ENCODE measurements at places on chromosomes 6 and 20.

DNA sequence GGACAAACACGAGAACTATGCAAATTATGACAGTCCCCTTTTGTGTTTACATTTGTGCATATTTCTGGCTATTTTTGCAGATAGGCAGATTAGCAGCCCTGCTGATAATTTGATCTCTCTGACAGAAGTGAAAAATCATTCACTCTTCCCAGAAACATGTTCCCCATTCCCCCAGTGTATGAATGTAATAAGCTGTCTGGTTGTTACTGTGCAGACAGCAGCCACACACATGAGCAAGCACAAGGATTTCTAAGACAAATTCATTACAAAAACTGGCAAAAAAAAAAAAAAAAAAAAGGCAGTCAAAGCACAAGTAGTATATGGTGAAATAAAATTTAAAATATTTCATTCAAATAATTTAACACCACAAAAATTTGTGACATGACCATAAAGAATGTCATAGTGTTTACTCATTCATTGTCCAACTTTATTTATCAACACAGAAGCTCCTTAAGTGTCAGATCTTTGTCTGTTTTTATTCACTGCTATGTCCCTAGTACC lies 95.5 kb upstream of the VGLL2 start:
- no peak for DNase-seq

DNA sequence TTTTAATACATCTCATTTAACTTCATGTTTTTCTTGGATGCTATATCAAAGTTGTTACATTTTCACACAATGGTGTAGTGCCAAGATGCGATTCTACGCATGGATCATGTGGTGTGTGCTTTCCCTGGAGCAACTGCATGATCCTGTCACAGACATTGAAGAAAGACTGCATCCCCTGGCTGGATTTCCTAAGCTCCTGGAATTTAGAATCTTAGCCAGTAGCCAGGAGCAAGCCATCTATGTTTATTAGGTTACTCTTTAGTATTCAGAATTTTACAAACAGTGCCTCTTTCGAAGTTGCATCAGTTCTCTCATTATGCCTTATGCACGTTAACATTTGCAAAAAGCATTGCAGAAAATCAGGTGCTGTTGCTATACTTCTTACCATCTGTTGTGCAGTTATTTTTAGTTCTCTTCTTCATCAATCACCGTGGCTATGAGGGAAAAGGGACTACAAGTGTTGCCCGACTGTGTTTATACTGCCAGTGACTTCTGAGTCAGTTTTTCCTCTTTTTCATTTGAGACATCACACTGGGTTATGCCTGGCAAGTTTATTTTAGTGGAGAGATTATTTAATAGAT lies 584.2 kb downstream of the BCKDHB start:
- DNase-seq = no peak

DNA sequence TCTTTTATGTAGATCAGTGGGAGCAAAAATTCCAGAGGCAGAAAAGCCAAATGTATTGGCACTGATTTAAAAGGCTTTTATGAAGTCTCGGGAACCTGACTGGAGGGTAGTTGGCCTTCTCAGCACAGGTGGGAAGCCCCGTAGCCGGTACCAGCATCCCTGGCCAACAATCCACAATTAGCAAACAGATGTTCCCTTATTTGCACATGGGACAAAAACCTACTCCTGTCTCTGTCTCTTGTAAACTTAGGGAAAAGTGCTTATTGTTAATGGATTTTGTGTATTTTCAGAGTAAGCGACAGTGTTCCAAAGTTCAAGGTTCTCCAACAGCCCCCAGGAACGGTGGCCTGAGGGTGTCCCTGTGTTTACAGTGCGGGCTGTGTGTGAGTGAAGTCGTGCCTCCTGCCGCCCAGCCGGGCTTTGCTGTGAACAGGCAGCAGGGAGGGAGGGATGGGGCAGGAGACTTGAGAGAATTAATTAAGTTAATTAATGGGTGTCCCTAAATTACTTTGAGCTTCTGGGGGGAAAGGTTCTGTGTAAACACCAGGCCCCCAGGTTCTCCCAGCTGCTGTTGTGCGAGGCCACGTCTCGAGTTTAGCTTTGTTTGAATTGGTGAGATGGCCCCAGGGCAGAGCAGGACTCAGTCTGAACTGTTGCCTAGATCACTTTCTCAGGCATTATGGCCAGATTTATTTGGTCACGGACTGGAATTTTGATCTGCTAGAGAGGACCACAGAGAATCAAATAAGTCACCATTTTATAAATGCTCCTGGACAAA lies 3.9 kb downstream of the SYNJ2 start:
- no peak for DNase-seq

DNA sequence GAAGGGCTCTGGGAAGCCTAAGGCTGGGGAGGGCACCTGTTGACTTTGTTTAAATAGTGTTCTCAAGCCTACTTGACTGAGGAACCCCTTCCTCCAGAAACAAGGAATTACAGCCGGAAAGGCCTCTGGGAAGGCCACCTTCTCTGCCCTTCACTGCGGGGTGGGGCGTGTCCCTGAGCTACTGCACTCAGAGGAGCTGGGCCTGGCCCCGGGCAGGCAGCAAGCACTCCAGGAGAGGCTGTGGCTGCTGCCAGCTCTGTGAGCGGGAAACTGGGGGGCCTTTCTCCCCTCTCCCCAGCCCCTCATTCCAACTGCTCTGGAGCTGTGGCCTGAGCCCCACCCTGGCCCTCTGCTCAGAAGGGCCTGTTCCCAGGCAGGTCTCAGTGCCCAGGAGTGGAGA lies 4.0 kb upstream of the OSBPL2 start:
- no peak for DNase-seq

GRCh38 chr20:63073738-63074065 lies 66.9 kb upstream of the BHLHE23 start:
- DNase-seq = no peak

DNA sequence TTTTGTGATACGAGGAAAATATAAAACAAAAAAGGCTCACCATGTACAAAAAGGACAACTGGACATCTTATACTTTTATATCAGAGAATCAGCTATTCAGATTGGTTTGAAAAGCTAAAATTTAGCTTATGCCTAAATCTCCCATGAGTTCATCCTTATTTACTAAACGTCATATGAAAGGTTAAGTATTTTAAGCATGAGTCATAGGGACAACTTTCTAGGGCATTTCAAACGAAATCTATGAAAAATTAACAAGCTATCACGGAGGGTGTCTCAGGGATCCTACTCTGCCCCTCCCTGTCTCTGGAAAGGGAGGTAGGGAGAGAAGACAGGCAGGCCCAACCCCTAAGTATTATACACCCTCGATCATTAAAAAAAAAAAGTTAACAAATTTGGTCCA lies 124.1 kb upstream of the LOC128125822 start:
- DNase-seq = no peak

GRCh38 chr20:40343390-40343789 lies 345.6 kb downstream of the MAFB start:
- no peak for DNase-seq

DNA sequence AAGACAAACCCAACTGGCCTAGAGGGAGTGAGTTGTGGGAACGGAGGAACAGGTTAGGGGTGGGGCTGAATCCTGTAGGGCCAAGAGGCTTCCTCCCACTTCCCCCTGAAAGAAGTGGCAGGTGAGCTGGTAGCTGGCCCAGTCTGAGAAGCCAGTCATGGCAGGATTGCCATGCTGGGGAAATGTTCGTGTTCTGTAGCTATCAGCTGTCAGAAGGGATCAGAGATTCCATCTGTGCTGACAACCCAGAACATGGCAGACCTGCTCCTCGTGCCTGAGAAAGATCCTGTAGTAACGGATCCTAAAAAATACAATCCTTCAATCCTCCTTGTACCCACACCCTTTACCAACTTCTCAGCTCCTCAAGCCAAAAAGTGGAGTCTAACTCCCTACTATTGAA lies 43.0 kb downstream of the BANF2 start:
- no peak for DNase-seq

- no peak for DNase-seq
Measured at GRCh38 chr6:63353286-63353630, 33.5 kb upstream of the LGSN start.

DNA sequence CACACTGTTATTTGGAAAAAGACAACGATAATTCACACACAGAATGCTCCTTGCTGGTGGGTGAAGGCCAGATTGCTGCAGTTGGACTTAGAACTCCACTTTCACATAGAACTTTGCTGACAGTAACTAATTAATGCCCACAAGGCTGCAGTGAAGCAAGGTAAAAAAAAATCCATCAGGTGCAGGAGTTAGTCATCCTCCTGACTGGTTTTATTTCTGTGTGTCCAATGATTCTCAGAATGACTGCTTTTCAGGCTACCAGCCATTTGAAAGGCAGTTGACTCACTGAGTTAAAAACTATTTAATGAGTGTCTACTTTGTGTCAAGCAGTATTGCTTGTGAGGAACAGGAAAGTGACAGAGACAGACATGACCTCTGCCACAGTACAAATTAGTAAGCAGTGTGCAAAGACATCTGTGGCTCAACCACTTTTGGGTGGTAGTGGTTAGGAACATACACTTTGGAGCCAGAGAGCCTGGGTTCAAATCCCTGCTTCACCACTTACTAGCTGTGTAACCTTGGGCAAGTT lies 41.9 kb downstream of the ELOVL5 start:
- no peak for DNase-seq

- DNase-seq = no peak
Measured at GRCh38 chr6:137711972-137712371, 155.1 kb upstream of the TNFAIP3 start.

GRCh38 chr20:46816886-46817638 lies 77.6 kb upstream of the EYA2 start:
- no peak for DNase-seq

GRCh38 chr6:44618371-44618770 lies 230.9 kb downstream of the CDC5L start:
- no peak for DNase-seq

- DNase-seq = no peak
Measured at GRCh38 chr6:33279971-33280511, 3.1 kb downstream of the B3GALT4 start.
